Fibroblast of mammary gland (primary cell): ENCODE measurements at places on chromosomes 5 and 9.
A peak's percentile ranks its signal among the peaks of the same experiment; 100 is the strongest.

DNA sequence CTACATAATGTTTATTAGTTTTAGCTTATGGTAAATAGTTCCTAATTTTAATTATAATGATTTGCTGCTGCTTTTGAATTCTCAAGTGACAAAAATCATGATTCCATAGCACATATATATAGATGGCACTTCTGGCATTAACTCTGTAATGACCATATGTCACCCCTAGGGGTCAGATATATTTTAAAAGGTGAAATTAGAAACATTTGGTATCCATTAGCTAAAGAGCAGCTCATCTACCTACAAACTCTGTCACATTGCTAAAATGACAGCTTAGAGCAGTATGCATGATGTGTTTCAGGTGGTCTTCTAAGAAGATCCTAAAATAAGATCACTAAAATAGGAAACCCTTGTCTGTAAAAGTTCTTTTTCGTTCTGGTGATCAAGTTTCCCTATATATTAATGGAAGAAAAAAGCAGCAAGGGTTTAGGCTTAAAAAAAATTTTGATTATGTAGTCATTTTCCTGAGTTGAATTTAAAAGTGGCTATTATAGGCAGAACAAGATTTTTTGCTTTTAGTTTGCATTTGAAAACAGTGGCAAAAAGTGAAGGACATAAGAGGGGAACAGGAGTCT lies 157.7 kb upstream of the POU5F2 start:
- peak; percentile 11 for DNase-seq

DNA sequence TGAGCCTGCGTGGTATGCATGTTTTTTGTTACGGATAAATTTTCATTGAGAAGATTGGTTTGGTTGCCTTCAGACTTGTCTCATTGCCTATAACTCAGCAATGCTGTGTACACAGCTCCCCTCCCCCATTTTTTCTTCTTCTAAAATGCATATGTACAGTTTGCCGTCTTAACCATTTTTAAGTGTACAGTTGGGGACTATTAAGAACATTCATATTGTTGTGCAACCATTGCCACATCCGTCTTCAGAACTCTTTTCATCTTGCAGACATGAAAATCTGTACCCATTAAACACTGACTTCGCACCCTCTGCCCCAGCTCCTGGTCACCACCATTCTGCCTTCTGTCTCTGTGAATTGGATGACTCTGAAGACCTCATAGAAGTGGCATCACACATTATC lies 6.2 kb downstream of the EXOC3 start:
- no peak for DNase-seq

GRCh38 chr9:120532475-120532874 lies 47.5 kb downstream of the CDK5RAP2 start:
- DNase-seq, result peak; percentile 71

DNA sequence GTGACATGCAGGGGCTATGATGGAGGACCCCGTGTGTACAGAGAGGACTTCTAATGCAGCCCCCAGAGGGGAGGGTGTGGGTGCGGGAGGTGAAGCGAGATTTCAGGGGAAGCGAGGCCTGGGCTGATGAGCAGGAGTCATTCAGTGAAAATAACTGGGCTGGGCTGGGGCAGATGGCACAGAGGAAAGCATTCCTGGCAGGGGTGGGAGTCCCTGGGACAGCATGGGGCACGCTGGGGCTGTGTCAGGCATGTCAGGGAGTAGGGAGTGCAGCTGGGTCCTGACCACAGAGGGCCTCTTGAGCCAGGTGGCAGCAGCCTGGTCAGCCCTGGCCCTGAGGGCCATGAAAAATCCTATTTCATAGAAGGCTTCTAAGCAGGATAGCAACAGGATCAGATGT lies 36.6 kb downstream of the COL15A1 start:
- no peak for DNase-seq

- DNase-seq, result peak; percentile 71
Observed at GRCh38 chr9:26811106-26811505, 81.5 kb downstream of the CAAP1 start.

- no peak for DNase-seq
Observed at GRCh38 chr9:10863476-10863875, 250.7 kb upstream of the PTPRD start.
